Psoas muscle (tissue), 8 donors: ENCODE measurements at places on chromosomes 3 and 15. TPM values are rescaled to one million over a fixed set of nuclear protein-coding genes. Genes with fewer than 3 reads are reported as not detected.

DNA sequence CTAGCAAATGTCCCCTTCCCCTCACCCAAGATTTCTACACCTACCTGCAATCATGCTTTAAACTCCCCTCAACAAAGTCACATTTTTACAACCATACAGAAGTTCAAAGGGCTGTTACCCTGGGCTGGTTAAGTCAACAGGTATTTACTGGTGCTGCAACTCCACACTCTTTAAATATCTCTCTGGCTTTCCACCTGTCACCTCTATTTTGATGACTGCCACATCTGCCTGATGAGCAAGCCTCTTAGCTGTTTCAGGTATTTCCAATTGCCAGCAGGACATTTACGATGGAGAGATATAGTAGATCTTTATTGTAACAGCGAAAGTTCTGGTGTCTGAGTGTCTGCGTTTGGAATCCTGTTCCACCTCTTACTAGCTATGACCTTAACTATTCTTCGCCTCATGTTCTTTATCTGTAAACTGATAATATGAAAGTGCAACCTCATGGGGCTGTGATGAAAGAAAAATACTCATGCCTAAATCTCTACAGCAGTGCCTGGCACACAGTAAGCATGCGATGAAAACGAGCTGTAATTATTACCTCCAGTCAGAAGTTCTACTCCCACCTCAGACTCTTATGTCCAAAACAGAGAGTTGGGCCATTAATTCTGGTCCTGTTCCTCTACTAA is 44.2 kb upstream of the TPM1 start:
- DNase-seq = no peak

DNA sequence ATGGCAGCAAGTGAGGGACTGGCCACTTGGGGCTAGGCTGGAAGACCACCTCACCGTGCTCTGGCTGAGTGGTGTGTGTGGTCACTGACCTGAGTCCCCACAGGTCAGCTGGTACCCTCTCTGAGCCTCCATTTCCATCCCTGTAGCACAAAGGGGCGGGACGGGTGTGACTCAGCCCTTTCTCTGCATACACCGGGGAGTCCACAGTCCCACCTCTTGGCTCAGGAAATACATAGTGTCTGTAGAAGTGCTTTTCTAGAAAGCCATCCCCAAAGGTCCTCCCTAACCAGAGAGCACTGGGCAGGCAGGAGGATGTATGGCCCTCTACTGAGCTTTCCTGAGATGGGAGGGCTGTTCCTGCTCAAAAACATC is 27.2 kb downstream of the WNT7A start:
- no peak for DNase-seq

DNA sequence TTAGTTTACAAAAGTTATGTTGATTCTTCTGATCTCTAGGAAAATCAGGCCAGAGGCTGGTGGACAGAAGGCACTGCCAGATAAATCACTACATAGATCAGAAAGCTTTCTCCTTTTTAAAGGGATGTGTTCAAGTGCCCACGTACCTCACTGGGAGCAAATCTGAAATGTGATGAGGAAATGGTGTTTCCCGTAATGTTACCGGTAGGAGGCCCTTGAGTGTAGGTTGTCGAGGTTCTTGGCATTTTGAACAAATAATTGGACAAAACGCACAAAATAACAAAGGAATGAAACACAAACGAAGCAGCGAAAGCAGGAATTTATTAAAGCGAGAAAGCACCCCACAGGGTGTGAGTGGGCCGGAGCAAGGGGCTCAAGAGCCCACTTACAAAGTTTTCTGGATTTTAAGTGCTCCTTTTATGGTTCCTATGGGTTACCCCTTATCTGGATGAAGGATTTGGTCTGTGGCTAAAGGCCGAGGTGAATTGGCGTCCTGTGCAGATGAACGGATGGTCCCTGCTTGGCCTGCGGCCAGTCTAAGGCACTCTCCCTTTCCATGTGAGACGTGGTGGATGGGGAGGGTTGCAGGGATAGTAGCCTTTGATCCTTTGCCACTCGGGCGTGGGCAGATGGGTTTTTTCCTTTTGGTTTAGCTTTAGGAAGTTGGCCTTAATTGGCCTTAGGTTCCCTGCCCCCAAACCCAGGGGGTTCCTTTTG is 1.0 kb downstream of the SNX1 start:
- DNase-seq = no peak

DNA sequence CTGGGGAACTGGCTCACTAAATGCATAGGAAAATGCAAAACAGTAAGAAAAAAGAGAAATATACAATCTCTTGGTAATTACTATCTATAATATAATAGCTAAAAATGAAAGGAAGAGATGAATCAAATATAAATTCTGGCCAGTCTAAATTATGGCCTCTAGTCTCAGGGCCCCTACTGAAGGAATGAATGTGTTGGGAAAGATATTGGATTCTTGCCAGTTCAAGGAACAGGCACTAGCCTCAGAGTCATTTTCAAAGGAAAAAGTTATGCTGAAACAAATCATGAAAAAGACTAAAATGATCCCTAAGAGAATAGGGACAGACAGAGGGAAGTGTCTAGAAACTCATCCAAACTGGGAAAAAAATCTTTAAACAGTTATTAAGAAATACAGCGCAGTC is 62.4 kb downstream of the C3orf80 start:
- DNase-seq = no peak

The FOXB1 gene
- not detected for polyA plus RNA-seq

DNA sequence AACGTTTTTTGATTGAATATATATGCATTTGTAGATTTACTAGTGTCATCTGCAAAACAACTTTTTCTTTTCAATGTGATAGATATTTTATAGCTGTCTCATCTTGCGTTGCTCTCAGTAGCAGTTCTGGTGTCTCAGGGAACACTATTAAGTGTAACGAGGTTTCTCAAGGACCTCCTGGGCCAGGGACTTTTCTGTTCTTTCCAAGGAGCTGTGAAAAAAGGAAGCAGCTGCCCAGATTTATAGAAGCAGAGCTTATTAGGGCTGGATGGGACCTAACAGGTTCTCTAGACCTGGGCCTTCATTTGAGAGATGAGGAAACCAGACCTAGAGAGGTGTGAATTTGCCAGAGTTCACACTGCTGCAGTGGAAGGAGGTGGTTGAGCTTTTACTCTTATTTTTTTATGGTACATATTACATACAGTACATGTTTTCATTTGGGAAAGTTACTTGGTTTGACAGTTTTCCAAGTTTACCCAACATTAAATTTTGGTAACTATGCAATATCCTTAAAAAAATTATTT is 16.1 kb downstream of the MAP2K1 start:
- no peak for DNase-seq

The CPB1 gene
- 1.3 TPM for polyA plus RNA-seq

GRCh38 chr3:189724356-189724755 is 93.2 kb downstream of the TP63 start:
- no peak for DNase-seq

- DNase-seq = no peak
These were observed 93.2 kb downstream of the CACNA2D3 start for GRCh38 chr3:54215521-54215920.

The FBLN2 gene
- 16.1 TPM for polyA plus RNA-seq

The OPA1 gene
- 45.6 TPM for polyA plus RNA-seq

DNA sequence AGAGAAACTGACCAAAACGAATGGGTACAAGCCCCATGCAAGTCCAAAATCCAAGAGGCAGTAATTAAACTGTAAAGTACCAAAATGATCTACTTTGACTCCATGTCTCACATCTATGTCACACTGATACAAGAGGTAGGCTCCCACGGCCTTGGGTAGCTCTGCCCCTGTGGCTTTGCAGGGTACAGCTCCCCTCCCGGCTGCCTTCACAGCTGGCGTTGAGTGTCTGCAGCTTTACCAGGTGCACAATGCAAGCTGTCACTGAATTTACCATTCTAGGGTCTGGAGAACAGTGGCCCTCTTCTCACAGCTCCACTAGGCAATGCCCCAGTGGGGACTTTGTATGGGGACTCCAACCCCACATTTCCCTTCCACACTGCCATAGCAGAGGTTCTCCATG is 308.6 kb downstream of the TBC1D5 start:
- no peak for DNase-seq

The BFSP2 gene
- polyA plus RNA-seq = not detected

- DNase-seq = no peak
These were observed 66.9 kb downstream of the PPM1L start for GRCh38 chr3:160822936-160823335.

- DNase-seq = no peak
These were observed 7.2 kb downstream of the MAP2K5 start for GRCh38 chr15:67549736-67550135.

DNA sequence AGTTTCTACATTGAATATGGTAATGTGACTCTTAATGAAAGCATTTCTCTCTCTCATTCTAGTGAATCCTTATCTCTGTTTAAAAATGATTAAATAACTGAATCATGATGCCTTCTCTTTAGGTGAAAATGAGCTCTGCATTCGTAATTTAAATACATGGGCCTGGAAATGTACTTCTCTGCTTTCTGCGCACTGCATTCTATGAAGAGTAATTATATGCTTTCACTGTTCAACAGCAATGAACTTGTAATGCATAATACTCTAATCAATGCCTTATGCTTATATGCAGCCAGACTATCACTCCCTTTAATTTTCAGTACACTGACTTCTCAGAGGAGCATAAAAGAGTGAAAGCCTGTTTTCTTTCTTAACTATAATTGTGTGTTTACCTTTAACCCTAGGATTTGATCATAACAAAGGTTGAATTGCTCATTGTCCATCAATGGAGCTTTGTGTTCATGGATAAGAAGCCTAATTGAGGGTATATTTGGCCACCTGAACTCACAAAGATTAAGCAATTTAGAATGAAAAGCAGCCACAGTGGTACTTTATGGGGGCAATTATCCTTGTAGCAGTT is 330.8 kb upstream of the PDZRN3 start:
- no peak for DNase-seq

GRCh38 chr3:108123326-108123725 is 32.5 kb upstream of the CD47 start:
- no peak for DNase-seq

DNA sequence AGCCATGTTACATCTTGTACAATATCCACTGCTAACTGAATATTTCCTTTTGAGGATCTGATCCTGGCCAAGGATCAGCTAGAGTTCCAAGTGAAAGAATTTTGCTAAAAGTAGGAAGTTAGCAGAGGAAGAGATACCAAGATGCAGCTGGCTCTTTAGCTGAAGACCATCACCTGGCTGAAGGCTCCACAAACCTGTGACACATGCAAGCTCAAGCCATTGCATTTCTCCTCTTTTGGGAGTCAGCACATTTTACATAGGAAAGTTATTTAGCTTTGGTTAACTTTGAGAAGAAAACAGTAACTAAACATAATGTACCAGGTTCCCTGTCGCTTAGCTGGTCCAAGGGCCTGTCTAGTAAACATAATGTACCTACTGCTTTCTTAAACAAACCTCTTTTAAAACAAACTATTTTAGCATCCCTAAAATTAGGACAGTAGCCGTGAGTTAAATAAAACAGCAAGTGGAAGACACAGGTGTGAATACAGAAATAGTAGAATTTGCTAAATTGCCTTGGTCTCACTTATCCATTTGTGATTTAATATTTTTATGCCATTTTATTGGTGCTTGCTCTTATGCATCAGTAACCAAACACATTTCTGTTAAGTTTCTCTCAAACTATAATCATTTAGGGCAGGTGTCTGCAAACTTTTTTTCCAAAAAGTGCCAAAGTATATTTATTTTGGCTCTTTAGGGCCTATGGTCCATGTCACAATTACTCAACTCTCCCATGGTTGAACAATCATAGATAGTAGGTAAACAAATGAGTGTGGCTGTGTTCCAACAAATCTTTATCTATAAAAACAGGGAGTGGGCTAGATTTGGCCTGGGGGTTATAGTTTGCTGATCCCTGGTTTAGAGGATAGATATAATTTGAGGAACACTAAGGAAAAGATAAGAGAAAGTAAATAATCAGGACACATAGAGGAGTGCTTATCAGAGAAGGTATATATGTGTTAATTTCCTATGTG is 11.2 kb downstream of the GCSAM start:
- DNase-seq = no peak

- DNase-seq = no peak
These were observed 132.1 kb upstream of the TRIM42 start for GRCh38 chr3:140545756-140546155.
